ENCODE measurements at places on chromosomes 12 and 14. TPM values are rescaled to one million over a fixed set of nuclear protein-coding genes. Genes with fewer than 3 reads are reported as not detected.
A peak's percentile ranks its signal among the peaks of the same experiment; 100 is the strongest.

DNA sequence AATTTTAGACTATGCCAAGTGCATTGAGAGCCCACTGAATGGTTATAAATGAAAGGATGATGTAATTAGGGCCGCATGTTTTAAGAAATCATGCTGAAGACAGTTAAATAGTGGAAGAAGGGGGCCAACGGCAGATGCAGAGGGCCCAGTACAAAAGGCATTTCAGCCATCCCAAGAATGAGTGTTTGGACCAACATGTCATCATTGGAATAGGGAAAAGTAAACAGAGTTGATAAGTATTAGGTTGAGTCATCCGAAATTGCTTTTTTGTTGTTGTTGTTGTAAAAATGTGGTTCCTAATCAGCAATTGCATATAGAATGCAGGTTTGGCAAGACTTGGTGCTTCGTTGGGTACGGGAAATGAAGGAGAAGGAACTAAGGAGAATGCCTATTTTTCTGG, 29.5 kb downstream of the BMP4 start:
- no peaks in the 10 kb centered on the region for H3K27me3 ChIP-seq
- H3K36me3 ChIP-seq: no peaks in the 10 kb centered on the region
- no peaks in the 10 kb centered on the region for H3K4me1 ChIP-seq
- no peak overlapping the region for H3K4me3 ChIP-seq
- no peak overlapping the region for H3K27ac ChIP-seq
- no peak for DNase-seq

- no peak overlapping the region for H3K27ac ChIP-seq
- DNase-seq: no peak
- no peaks in the 10 kb centered on the region for H3K27me3 ChIP-seq
- H3K4me1 ChIP-seq: no peaks in the 10 kb centered on the region
- H3K36me3 ChIP-seq: no peaks in the 10 kb centered on the region
These were observed 156.1 kb downstream of the PTCSC3 start for GRCh38 chr14:36020120-36021029.

- no peaks in the 10 kb centered on the region for H3K36me3 ChIP-seq
- peaks cover 6% of the 10 kb centered on the region for H3K4me1 ChIP-seq
- peak overlapping the region; percentile 46 for H3K4me3 ChIP-seq
- H3K27ac ChIP-seq: peak overlapping the region; percentile 68
These were observed 1120.8 kb upstream of the TMEM132C start for GRCh38 chr12:127145929-127146789.

DNA sequence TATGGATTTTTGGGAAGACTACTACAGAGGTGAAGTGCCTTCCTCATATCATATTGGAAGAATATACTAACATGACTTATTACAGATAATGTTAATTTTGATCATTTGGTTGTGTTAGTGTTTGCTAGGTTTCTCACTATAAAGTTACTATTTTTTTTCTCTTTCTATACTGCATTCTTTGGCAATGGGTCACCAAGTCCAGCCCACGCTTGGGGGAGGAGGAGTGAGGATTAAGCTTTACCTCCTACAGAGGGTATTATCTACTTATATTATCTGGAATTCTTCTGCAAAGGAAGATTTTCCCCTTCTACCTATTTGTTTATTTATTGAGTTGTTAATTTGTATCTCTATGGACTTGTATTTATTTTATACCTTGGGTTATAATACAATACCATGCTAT, 31.5 kb downstream of the SCN8A start:
- no peaks in the 10 kb centered on the region for H3K4me1 ChIP-seq
- no peaks in the 10 kb centered on the region for H3K36me3 ChIP-seq
- no peak overlapping the region for H3K27ac ChIP-seq

DNA sequence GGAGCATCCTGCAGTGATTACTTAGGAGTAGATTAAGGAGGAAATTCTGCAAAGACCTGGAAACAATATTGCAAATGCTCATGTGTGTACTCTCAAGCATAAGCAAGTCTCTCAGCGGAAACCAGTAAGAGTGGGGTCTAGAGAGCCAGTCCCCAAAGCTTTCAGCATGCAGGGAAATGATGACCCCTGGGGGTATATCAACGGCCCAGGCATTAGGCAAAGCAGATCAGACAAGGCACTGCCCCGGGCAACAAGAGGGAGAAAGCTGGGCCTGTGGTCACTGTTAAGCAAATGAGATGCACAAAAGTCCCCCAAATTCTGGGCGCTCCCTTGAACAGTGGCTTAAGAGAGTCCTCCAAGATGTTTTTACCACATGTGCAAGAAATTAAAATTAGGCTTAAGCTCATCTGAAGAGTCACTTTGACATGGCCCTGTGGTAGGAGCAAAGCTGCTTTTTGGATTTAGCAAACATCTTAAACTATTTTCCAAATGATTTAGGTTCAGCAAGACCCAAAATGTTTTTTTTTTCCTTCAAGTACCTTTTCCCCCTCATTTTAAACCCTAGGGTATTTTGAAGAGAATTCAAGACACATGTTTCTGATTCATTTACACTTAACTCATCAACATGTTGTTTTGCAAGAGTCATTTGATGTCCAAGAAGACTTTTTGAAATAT, 457.1 kb upstream of the TBX3 start:
- DNase-seq: no peak
- H3K4me1 ChIP-seq: no peaks in the 10 kb centered on the region
- no peak overlapping the region for H3K4me3 ChIP-seq
- no peaks in the 10 kb centered on the region for H3K36me3 ChIP-seq
- H3K27ac ChIP-seq: no peak overlapping the region

Gene ZNF410
- total RNA-seq: 59.0 TPM

- no peak for DNase-seq
- H3K27me3 ChIP-seq: no peaks in the 10 kb centered on the region
- H3K36me3 ChIP-seq: no peaks in the 10 kb centered on the region
- H3K27ac ChIP-seq: no peak overlapping the region
- H3K4me3 ChIP-seq: no peak overlapping the region
These were observed 36.7 kb upstream of the GRIN2B start for GRCh38 chr12:14018080-14018479.

DNA sequence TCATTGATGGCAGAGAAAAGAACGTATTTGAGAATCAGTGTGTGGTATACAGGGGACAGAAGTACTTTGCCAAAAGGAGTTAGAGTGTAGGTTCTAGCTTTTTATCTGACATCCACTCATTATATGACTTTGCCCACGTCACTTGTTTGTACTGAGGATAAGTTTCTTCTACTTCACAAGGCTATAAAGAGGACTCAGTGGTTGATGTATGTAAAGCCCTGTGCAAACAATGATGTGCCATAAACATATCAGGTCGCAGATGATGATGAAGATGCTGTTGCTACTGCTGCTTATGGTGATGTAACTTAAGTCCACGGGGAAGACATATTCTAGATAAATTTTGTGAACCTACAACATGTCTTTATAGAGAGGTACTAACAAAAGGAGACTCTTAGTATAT, 66.3 kb downstream of the TRHDE start:
- no peak overlapping the region for H3K27ac ChIP-seq
- H3K4me3 ChIP-seq: no peak overlapping the region
- DNase-seq: no peak
- H3K27me3 ChIP-seq: peaks cover 3% of the 10 kb centered on the region
- no peaks in the 10 kb centered on the region for H3K4me1 ChIP-seq

Gene CGRRF1
- 25.5 TPM for total RNA-seq

- H3K4me3 ChIP-seq: peak overlapping the region; percentile 92
- no peaks in the 10 kb centered on the region for H3K36me3 ChIP-seq
- no peak for DNase-seq
- H3K4me1 ChIP-seq: no peaks in the 10 kb centered on the region
- H3K27me3 ChIP-seq: no peaks in the 10 kb centered on the region
These were observed 1.5 kb downstream of the SYNE2 start for GRCh38 chr14:63854330-63854729.

Data from breast epithelium (tissue), 4 donors.